Body of pancreas (tissue), 4 donors: ENCODE measurements at places on chromosomes 3 and 15. TPM values are rescaled to one million over a fixed set of nuclear protein-coding genes. Genes with fewer than 3 reads are reported as not detected.

The XCR1 gene
- total RNA-seq = not detected

The PLA2G4B gene
- total RNA-seq = 17.4 TPM

The KBTBD12 gene
- 2.0 TPM for total RNA-seq

The BCL2A1 gene
- not detected for total RNA-seq

The OR5K2 gene
- not detected for total RNA-seq

The HRG gene
- not detected for total RNA-seq

The GJD2 gene
- total RNA-seq = 4.0 TPM

The CD86 gene
- 7.6 TPM for total RNA-seq

The TIMP4 gene
- total RNA-seq = 41.5 TPM
